GM23248 (cell line): ENCODE measurements at places on chromosomes 5 and 9. TPM values are rescaled to one million over a fixed set of nuclear protein-coding genes. Genes with fewer than 3 reads are reported as not detected.

ZBTB34 gene
- total RNA-seq = 5.5 and 7.5 TPM in 2 replicates

GNA14 gene
- total RNA-seq = 0.11 TPM in 1 of 2 replicates, not detected in the other

SPINK4 gene
- total RNA-seq = not detected in 2 replicates

DNA sequence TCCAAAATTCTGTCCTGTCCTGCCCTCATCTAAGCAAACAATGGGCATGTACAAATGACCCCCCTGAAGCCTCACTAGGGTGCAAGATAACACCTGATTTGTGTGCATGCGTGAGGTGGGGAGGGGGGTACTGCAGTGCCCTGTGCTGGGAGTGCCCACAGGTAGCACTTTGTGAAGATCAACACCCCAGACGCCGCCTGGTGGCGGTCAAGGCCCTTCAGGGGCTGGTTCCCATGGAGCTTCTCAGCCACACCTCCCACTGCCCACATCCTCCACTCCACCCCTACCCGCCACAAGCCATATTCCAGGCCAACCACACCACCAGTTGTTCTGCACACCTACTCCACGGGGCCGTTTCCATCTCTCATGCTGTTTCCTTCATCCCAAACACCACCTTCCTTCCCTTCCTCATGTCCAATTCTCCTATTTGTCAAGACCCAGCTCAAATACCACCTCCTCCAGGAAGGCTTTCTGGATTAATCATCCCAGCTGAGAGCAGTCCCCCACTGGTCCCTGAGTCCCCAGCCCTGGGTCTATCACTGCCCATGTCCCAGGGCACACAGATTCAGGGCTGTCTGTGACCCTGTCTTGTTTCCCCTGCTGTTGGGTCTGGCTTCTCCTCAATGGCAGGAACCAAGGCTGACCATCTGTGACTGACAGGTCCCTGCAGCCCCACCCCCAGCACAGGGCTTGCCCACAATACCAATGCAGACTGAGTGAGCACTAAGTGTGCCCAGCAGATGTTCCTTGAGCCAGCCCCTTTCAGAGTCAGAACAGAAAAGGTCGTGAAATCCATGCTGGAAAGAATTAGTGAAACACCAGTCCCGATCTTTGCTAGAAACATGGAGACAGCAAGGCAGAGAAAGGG is 178.4 kb downstream of the PAX5 start:
- peak; percentile 17 for DNase-seq

DNA sequence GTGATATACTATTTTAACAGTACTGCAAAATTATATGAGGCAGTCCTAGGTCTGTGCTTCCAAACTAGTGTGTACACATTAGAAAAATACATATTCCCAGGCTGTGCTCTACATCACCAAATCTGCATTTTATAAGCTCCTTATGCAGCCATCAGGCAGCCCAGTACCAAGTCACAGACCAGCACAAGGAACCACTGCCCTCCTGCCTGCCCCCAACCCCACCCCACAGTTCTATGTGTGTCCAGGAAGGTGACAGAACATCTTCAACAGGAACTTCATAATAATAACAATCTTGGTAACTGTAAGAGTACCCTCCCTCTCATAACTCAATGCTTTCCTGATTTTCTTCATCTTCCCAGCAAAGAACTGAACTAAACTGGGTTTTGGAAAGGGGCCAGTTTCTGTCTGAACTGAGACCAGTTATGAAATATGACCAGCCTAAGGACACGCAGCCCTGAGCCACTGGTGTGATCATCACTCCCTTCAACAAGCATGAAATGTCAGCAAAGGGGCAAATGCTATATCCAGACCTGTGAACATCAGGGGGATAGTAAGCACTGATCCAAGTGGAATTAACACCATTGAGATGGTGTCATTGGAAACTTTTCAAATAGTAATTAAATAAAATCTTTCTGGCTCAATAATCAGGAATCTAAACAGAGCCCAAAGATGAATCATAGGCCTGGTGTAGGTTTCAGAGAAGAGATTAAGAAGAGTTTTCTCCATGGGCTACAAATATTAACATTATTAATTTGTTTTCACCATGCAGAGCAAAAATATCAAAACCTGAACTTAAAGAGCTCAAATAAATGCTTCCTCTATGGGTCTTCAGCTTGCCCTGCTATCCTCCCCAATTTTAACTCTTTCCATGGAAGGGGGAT is 82.1 kb downstream of the DPYSL3 start:
- peak; percentile 57 for DNase-seq
